NCI-H774 (cell line): ENCODE measurements at places on chromosomes 3 and 15.

- DNase-seq: no peak
Measured at GRCh38 chr15:49848282-49848724, 227.5 kb downstream of the DTWD1 start.

DNA sequence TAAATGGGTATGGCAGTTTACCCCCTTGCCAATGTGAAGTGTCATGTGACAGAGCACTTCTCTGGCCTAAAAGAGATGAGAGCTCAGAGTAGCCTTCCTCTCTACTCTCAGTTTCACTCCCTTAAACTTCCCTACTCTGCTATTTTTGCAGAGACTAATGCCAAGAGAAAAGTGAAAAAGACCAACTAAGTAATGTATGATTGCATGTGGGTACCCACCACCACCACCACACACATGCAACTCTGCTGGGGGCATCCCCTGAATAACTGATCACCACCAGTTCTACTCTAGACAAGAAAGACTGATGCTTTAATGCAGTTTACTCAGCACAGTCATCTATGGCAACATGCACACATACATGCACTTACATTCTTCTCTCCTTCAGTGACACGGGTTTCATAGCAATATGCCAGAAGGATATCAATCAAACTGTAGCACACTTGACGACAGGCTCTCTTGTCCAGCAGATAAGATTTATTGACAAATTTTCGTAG, 31.3 kb downstream of the SHQ1 start:
- DNase-seq: no peak

- no peak for DNase-seq
Measured at GRCh38 chr3:29331456-29332194, 50.8 kb downstream of the RBMS3 start.

- DNase-seq: no peak
Measured at GRCh38 chr3:131390331-131390730, 8.8 kb downstream of the NUDT16 start.

- DNase-seq: no peak
Measured at GRCh38 chr3:189103208-189103607, 68.6 kb upstream of the TPRG1 start.

DNA sequence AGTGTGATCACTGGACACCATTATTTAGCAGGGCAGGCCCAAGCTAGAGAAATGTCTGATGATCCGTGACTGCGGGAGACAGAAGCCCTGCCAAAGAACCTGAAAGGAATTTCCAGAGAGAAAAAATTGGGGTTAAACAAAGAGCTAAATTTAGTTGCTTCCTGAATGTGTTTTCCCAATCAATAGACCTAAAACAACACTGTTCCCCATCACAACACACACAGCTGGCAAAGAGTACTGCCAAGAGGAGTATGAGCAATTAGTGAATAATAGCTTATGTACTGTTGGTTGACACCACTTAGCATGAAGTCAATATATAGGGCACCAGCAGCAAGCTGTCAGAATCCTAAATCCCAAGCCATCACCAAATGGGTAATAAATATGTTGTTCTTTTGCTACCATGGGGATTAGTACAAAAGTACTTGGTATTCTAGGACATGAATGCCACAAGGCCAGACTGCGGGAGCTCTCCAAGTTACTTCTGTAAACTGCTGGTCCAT, 35.7 kb downstream of the CLK3 start:
- DNase-seq: peak; percentile 87

- no peak for DNase-seq
Measured at GRCh38 chr15:72540606-72541237, 66.6 kb downstream of the ARIH1 start.

- no peak for DNase-seq
Measured at GRCh38 chr3:46453526-46454208, 11.0 kb downstream of the LTF start.

DNA sequence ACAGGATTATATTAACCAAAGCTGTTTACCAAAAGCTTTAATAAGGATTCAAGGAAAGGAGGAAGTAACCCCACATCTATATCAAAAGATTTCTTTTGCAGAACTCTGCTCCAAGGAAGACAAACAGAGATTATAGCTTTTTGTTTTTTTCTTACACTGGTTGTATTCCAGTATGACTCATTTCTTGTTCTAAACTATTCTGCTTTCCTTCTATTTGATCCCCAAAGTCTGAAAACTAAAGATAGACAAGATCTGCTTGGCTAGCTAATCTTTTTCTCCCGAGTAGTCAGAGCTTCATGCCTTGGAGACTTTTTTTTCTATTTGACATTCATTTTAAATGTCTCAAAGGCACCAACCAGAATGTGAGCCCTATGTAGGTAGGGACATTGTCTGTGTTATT, 36.8 kb upstream of the FRMD5 start:
- no peak for DNase-seq

DNA sequence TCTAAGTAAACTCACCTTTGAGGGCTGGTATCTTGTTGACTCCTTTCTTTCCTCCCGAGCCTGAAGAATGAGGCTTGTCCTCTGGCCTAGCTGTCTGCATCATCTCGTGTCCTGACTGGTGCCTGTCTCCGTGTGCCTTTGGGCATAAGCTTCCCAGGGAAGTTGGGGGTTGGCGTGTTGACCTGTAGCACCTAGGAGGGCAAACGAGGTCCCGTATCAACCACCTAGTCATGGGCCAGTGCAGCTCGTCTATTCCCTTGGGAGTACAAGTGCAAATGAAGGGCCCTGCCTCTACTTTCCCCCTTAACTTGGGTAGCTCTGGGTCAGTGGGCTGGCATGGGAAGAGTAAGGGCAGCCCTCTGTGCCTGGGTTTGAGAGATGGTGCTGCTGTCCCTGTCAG, 8.7 kb downstream of the TEX264 start:
- DNase-seq: no peak

DNA sequence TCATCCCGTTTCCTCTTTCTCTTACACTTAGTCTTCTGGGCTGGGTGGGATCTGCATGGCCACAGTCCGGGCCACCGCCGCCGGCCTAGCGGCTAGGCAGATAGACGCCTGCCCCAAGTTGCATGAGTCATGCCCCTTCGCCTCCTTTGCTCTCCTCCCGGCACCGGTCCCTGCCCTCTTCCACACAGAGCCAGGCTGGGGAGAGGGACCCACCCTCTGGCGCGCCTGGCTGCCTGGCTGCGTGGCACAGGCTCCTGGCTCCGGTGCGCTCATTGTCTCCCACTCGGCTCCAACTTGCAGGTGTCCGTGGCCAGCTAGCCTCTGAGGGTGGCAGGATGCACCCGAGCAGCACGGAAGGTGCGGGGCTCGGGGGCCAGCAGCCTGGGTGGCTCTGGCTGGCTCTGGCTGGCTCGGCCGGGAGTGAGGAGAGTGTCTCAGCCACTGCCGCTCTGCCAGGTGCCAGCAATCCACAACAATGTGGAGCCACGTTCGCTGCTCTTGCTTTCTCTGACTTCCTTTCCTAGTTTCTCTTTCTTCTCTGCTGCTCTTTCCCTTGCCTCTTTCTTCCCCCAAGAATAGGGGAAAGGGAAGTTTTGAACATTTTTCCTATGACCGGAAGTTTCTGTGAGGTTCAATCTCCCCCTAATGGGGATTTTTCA, 22.4 kb upstream of the MTHFS start:
- DNase-seq: no peak

DNA sequence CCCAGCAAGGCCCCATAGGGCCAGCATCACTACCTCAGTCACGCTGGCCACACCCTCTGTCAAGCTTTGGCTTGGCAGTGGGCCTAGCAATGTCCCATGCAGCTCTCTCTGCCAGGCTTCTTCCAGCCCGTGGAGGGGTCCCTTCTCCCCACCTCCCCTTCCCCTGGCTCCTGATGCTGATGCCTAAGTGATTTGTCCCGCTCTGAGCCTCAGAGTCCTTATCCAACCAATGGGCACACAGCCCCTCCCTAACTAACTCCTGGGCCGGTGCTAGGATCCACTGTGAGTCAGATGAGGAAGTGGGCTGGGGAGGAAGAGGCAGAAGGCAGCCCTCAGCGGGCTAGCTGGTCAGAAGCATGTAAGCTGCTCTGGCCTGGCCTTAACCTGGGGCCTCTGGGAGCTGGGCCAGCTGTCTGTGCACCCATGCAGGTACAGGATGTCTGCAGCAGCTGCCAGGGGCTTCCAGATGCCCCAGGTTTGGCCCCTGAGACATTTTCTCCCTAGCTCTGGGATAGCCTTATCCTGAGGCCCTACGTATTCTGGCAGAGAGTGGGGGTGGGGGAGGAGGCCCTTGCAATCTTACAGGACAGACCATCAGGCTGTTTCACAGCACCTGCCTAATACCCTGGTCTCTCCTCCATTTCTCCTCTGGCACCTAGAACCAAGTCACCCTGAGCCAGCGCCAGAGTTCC, 740 bp upstream of the ZBTB47 start:
- no peak for DNase-seq

DNA sequence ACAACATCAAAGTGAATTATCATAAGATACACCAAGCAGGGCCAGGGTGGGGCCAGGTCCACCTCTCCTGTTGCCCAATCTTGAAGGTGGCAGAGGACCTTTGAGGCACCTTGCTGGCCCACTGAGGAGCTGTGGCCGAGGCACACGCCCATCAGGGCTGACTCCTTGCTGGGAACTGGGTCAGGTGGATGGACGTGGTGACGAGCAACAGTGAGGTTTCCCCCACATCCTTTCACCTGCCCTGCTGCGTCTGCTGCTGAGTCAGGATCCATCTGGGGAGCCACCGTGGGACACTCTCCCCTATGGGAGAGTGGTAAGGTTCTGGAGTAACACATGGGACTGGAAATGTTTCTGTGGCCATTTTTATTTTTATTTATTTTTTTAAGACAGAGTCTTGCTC, 17.3 kb upstream of the FURIN start:
- DNase-seq: no peak

- DNase-seq: peak; percentile 47
Measured at GRCh38 chr15:32029862-32030781, at the start of gene CHRNA7. TSS of gene CHRNA7 (plus strand) at chr15:32030515. CDS start at chr15:32030595, 80 bp downstream.

DNA sequence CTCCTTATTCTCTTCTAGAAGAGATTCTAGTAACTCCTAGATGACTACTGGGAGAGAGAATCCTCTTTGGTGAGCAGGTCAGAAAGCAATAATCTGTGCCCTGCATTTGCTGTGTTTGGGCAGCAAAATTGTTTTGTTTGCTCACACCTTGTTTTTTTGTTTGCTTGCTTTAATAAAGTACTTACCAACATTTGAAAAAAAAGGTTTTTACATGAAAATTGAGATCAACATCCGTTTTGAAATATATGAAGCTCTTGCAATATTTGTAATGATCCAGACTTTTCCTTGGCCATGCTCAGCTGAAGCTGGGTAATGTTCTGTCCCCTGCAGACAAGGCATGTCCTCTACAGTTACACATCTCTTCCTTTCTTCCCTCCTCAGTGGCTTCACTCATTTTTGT, 62.2 kb downstream of the DIPK2A start:
- no peak for DNase-seq

- DNase-seq: peak; percentile 60
Measured at GRCh38 chr15:56821721-56822425, 88.6 kb upstream of the ZNF280D start.

- no peak for DNase-seq
Measured at GRCh38 chr3:27723815-27724458, 1.8 kb upstream of the EOMES start.

DNA sequence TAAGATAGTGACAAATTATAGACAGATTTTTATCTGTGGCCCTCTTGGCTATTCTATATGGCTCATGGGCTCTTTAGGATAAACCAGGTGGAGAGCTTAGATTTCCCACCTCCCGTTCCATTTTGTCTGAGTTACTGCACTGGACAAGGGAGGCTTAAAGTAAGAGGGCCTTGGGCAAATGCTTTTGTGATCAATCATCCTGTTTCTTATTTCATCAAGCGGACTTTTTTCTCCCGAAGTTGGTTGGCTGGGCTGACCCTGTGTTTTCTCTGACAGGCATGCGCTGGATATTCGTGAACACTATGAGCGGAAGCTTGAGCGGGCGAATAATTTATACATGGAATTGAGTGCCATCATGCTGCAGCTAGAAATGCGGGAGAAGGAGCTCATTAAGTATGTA, 33.4 kb downstream of the TMEM41A start:
- DNase-seq: no peak

DNA sequence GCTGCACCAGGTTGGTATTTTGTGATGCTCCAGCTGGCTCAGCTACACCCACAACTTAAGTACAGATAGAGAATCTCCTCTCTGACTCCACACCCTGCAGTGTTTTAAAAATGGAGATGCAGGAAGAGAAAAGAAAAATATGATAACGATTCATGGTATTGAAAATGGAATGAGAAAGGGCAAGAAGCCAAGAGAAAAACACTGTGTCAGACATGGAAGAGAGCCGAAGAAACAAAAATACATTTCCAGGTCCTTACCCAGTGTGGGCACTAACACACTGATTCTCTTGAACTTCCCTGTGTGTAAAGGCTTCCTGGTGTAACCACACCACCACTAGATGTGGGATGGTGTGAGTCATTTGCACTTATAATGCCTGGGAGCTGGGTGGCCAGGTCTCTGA, 93.1 kb downstream of the GMPS start:
- DNase-seq: no peak

- DNase-seq: no peak
Measured at GRCh38 chr3:41176596-41176995, 22.7 kb upstream of the CTNNB1 start.

- no peak for DNase-seq
Measured at GRCh38 chr3:171347301-171348039, 112.7 kb downstream of the TNIK start.
